ENCODE measurements at places on chromosomes 6 and 20. TPM values are rescaled to one million over a fixed set of nuclear protein-coding genes. Genes with fewer than 3 reads are reported as not detected.

The ENPP3 gene
- not detected for total RNA-seq

The MAS1 gene
- total RNA-seq = not detected

The MROH8 gene
- 1.8 TPM for total RNA-seq

The TSPO2 gene
- total RNA-seq = not detected

The HCRTR2 gene
- total RNA-seq = not detected

The SRMS gene
- not detected for total RNA-seq

The RPS6KA2 gene
- 4.1 TPM for total RNA-seq

The SLC17A2 gene
- not detected for total RNA-seq

The C6orf141 gene
- total RNA-seq = 0.15 TPM

The CST8 gene
- total RNA-seq = not detected

The RREB1 gene
- 30.7 TPM for total RNA-seq

The ADGRB3 gene
- 0.10 TPM for total RNA-seq

The ESR1 gene
- total RNA-seq = 0.03 TPM

The GMPR gene
- total RNA-seq = 3.5 TPM

The RPS10 gene
- total RNA-seq = 1,363 TPM

The C6orf52 gene
- 6.5 TPM for total RNA-seq

The SLC17A3 gene
- not detected for total RNA-seq

The METTL24 gene
- not detected for total RNA-seq

The ANKRD66 gene
- not detected for total RNA-seq

The PBOV1 gene
- total RNA-seq = not detected

The TNFAIP3 gene
- 15.0 TPM for total RNA-seq

The PCK1 gene
- 0.21 TPM for total RNA-seq

The MATN4 gene
- total RNA-seq = 0.15 TPM

The ZNF831 gene
- 0.03 TPM for total RNA-seq

The MYT1 gene
- total RNA-seq = 0.41 TPM

All from Panc1 (cell line).